ENCODE measurements at places on chromosomes 5 and 9.
A peak's percentile ranks its signal among the peaks of the same experiment; 100 is the strongest.

DNA sequence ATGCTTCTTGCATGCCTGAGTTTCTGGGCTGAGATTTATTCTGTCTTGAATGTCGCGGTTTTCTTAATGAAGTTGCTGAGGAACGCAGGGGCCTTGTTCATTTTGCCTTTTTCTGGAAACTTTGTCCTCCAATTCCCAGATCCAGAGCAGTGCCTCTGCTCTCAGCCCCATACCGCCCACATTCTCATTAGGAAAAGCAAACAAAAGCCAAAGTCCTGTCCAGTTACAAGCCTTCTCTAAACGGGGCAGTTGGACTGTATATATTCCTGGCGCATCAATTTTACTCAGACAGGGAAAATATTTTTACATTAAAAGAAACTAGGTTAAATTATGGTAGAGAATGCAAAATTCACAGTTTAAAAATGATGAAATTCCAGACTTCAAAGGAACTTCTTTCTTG lies 1.2 kb upstream of the PSAT1 start:
- no peak for DNase-seq

- peak; percentile 74 for DNase-seq
These were observed 43.7 kb upstream of the TTC1 start for GRCh38 chr5:159965031-159965837.

DNA sequence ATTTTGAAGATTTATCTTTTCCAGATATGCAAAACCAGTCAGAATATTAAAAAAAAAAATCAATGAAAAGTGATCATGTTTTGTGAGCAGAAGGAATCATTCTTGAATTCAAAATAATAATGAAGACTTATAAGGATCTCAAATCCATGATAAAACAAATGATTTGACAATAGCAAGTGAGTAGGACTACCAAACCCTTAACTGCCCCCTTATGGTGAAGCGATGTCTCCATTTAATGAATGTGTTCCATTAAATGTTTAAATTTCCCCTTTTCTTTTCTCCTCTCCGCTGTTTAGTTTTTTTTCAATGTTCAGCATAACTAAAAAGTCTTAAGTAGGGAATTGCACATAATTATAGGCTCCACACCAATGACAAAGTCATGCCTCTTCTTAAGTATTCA lies 12.2 kb upstream of the MARCHF3 start:
- peak; percentile 70 for DNase-seq

DNA sequence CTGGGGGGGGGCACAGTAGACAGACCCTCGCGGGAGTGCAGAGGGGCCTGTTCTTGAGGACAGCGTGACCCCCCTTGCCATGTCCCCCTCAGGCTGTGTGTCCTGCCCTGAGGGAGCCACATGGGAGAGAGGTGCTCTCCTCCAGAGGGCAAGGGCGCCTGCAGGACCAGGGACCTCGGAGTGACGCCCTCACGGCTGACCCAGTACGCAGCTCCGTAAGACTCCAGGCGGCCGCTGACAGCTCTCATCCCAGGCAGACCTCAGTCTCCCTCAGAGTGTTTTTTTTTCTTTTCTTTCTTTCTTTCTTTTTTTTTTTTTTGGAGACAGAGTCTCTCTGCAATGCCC lies 27.3 kb downstream of the EXD3 start:
- no peak for DNase-seq

DNA sequence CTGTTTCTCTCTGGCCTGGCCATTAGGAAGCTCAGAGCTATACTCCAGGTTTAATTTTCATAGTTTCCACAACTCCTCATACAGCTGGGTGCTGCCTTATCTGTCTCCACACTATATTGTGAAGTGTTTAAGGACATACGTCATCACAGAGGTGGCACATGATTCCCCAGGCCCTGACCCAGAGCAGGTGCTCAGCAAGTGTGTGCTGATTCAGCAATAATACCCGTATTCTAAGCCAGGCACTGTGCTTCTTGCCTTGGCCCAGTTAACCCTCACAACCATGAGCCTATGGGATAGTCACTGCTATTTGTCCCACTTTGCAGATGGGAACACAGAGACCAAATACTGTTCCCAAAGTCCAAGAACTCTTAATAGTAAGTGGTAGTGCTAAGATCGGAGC lies 93.5 kb upstream of the SMIM23 start:
- DNase-seq, result no peak

DNA sequence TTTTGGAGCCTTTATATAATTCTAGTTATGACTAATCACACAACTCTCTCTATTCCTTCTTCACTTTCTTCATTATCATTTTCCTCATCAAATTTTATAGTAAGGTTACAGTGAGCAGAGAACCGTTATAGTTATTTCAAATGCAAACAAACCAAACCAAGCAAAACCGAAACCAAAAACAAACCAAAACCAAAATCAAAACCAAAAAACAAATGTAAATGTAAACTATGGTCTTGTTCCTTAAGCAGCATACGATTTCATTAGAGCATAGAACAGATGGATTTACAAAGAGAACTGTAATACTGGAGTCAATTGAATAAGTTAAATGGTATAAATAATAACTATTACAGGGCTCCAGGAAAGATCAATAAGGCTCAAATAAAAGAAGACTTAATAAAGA lies 447.1 kb downstream of the LRRC70 start:
- no peak for DNase-seq
